ENCODE measurements at places on chromosomes 3 and 15.

GRCh38 chr15:69576035-69576526 is 123.5 kb downstream of the RPLP1 start:
- peak; percentile 42 for DNase-seq

GRCh38 chr15:27955087-27955486 is 144.0 kb downstream of the OCA2 start:
- no peak for DNase-seq

DNA sequence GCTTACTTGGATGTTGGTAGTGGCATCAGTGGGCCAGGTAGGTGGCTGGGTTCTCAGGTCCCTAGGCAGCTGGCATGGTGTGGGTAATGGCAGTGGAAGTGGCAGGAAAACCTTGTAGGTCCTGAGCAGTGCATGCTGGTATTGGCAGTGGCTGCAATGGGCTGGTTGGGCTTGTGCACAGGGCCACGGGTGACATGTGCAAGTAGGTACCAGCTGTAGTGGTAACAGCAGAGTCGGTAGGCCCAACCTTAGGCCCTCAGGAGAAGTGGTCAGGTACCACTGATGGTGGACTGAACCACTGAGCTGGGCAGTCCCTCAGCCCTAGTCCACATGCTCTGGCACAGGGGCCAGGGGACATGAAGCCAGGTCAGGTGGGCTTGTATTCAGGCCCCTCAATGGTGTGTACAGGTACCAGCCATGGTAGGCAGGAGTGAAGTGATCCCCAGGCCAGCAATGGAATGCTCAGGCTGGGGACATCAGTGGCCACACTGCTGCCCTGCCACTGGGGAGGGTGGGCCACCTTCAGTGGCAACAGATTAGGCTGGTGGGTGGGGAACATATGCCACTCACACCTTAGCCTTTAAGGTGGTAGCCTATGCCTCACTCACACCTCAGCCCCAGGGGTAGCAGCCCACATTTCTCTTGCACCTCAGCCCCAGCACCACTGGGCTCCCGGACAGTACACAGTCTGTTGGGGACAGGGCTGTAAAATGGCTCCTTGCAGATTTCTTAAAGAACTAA is 118.1 kb downstream of the LRRK1 start:
- no peak for DNase-seq

DNA sequence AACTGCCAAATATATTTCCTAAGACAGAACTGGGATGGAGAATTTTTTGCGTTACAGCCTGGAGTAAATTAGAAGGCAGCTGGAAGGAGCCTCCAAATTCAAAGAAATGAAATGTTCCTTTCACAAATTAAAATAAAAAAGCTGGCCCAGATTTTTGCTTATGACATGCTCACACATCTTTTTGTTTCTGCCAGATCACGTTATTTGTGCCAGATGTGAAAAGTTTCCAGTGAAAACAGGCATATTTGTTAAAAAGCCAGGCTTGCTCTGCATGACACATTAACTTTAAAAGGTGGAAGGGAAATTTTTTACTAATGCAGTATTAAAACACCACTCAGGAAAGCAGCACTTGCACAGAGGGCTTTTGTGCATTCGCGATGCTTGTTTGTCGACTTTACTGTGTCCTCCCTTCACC is 23.3 kb upstream of the ACKR4 start:
- DNase-seq = no peak

DNA sequence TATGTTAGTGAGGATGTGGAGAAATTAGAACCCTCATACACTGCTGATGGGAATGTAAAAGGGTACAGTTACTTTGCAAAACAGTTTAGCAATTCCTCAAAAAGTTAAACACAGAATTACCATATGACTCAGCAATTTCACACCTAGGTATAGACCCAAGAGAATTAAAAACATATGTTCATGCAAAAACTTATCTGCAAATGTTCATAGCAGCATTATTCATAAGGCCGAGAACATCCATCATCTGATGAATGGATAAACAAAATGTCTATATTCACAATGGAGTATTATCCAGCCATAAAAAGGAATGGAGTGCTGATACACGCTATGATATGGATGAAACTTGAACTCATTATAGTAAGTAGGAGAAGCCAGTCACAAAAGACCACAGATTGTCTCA is 10.3 kb downstream of the SEC13 start:
- DNase-seq = no peak

DNA sequence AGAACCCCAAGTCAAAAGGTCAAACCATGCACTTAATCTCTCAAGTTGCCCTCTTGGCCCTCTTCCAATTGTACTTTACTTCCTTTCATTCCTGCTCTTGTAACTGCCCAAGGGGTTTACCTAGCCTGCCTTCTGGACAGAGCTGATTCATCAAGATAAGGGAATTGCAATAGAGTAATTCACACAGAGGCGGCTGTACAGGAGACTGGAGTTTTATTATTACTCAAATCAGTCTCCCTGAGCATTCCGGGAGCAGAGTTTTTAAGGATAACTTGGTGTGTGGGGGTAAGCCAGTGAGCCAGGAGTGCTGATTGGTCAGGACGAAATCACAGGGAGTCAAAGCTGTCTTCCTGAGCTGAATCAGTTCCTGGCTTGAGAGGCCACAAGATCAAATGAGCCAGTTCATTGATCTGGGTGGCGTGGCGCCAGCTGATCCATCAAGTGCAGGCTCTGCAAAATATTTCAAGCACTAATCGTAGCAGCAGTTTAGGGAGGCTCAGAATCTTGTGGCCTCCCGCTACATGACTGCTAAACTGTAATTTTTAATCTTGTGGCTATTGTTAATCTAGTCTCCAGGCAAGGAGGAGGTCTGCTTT is 590.0 kb downstream of the EPHA3 start:
- DNase-seq = no peak

Data from GM20000 (cell line).